ENCODE measurements at places on chromosomes 7 and 10.

GRCh38 chr7:151926336-151926712, 29.9 kb upstream of the GALNTL5 start:
- no peak for DNase-seq

DNA sequence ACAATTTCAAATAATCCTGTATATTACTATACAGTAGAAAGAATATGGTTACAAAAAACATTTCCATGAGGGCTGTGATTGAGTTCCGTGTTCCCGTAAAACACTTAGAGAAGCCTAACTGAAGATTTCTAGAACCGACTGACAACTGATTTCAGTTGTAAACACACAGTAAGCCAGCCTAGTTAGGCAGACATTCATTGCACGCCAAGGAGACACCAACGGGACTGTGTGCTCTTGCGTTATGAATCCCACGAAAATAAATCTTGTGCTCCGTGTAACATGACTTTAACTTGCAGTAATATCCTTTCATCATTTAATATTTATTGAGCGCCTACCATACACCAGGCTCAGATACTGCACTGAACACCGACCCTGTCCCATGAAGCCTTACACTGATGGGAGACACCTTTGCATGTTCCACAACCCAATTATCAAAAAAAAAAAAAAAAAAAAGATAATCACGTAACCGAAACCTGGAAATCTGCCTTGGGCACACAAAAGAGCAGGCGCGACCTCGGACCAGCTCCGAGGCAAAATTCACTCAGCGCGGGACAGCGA, 420 bp upstream of the KLHL7 start:
- no peak for DNase-seq

- no peak for DNase-seq
Measured at GRCh38 chr7:134509010-134509409, 18.4 kb upstream of the AKR1B10 start.

- no peak for DNase-seq
Measured at GRCh38 chr10:93413252-93413689, 68.9 kb downstream of the MYOF start.

GRCh38 chr10:101061624-101062231, at the start of gene KAZALD1:
KAZALD1 (plus strand) TSS chr10:101061989; CDS start chr10:101062593, 604 bp downstream.
- no peak for DNase-seq

DNA sequence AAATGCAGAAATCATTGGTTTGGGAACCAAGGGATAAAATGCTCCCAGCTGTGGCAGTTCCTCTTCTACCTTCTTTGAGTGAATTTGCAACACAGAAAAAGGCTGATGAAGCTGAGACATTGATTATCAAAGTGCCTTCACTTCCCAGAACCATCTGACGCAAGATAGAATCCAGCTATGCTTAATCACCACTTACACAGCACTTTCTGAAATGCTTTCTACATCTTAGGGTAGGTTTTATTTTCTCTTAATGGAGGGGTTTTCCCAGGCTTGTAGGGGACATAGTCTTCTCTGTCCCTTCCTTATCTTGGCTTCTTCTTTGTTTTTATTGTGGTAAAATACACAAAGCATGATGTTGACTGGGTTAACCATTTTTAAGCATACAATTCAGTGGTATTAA, 332.6 kb upstream of the ZNF32 start:
- no peak for DNase-seq

GRCh38 chr10:102269017-102269416, 23.7 kb downstream of the GBF1 start:
- DNase-seq: no peak

DNA sequence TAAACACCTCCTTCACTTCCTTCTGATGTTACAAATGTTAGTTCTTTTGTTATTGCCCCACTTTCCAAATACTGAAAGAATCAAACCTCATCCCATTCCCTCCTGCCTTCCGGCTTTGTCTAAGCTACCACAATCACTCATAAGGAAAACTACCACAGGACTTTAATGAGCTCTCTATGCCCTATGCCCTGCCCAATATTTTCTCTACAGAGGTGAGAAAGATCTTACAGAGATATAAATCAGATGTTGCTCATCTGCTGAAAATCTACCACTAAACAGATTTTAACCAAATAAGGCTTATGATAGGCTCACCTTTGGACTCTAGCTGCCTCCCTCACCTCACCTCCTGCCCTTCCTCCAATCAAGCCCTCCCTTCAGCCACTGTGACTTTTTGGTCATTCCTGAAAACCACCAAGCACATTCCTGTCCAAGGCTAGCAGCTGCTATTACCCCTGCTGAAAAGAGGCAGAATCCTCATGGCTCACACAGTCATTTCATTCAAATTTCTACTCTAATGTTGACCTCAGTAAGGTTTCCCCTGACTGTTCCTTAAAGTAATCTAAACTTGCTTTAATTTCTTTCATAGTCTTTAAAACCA, 7.7 kb downstream of the ZNF33B start:
- no peak for DNase-seq

GRCh38 chr7:24504836-24505235, 68.4 kb upstream of the PALS2 start:
- DNase-seq: no peak

GRCh38 chr10:60446851-60447250, 57.2 kb upstream of the ANK3 start:
- no peak for DNase-seq

GRCh38 chr10:131167036-131167860, 144.3 kb downstream of the TCERG1L start:
- DNase-seq: no peak

GRCh38 chr10:47027784-47028260, 116.6 kb downstream of the PTPN20 start:
- no peak for DNase-seq

GRCh38 chr10:16828114-16828568, 10.9 kb upstream of the RSU1 start:
- DNase-seq: peak; percentile 32

DNA sequence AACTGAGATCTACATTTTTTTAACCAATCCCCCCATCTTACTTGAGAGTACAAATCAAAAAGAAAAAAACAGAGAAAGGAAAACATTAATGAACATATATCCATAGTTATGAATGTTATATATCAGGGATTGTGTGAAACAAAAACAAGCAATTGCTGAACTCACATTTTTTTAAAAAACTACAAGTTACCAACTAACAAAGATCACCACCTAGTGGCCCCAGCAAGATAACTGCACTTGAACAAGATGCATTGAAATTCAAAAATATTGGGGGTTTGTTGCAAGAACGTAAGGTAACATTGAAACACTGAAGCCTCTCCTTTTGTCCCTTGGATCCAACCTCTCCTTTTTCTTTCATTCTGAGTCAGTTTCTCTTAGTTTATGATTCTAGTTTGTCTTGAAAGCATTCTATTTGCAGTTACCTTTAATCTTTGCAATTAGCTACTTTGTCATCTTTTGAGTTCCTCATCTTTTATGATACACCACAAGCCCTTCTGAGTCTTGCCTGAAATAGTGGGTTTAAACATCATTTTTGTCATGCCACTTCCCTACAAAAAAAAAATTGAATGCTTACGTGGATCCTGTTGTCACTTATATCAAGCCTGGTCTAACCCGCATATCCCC, 87.3 kb upstream of the TES start:
- peak; percentile 23 for DNase-seq

DNA sequence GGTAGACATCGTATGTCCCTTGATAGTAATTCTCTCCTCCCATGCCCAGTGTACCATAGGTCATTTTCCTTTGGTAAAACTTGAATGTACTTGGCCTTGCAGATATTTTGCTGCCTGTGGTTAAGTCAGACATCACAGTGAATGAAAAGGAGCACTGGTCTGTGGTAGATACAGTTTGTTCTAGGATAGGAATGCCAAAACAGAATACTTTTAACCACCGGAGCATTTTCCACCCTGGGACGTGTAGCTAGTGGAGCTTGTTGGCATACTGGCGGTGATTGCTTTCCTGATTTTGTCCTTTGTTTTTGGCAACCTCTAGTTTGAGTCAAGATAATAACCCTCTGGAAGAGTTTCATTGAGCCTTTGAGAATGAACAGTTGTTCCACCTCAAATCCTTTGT, 92.0 kb upstream of the BMPER start:
- no peak for DNase-seq

DNA sequence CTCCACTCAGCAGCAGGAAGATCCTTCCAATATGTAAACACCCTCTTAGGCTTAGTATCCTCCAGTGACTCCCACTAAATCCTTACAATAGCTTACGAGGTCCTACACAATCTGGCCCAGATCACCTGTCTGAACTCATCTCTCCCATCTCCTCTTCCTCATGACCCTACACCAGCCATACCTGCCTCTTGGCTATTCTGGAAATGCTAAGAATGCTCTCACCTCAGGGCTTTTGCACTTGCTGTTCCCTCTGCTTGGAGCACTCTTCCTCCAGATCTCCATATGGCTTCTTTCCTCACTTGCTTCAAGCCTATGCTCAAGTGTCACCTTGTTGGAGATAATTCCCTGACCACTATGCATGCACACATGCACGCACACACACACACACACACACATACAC, 50.8 kb upstream of the FRMD4A start:
- DNase-seq: no peak

GRCh38 chr10:21603721-21604120, 69.7 kb downstream of the MLLT10 start:
- DNase-seq: no peak

GRCh38 chr10:97687785-97688781, 1.0 kb upstream of the AVPI1 start:
- no peak for DNase-seq

GRCh38 chr10:662223-662605, 27.3 kb downstream of the DIP2C start:
- DNase-seq: peak; percentile 10

DNA sequence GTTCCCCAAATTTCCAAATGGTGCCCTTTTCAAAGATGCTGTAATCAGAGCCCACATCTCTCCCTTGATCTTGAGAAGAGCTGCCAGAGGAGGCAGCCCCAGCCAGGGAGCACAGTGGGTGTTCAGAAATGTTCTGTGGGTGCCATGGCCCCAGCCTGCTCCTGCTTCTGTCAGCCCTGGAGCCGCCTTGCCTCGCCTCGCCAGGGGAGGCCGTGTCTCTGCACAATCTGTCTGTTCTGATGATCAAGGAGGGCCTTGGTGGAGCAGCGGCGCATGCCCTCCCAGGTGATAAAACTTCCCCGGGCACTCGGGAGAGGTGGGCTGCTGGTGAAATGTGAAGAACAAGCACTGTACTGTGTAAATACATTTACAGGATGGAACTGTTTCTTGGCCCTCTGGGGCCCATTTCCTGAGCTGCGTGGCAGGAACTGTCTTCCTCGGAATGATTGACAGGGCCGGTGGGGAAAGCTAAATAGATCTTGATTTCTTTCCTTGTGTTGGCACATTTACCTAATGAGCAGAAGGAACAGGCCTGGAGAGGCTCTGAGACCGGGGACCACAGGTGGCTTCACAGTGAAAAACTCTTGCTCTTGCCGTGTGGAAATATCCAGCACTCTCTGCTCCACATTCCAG, 207.8 kb upstream of the PODXL start:
- DNase-seq: no peak

DNA sequence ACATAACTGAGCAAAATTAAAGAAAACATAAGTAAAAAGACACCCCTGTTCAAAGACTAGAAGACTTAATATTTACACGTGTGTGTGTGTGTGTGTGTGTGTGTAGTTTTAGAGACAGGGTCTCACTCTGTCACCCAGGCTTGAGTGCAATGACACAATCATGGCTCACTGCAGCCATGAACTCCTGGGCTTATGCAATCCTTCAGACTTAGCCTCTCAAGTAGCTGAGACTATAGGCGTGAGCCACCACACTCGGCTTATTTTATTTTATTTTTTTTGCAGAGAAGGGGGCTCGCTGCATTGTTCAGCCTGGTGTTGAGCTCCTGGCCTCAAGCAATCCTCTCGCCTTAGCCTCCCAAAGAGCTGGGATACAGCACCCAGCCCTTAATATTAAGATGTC, 90.3 kb downstream of the JMJD1C start:
- DNase-seq: no peak

GRCh38 chr7:140200061-140200989, 23.5 kb upstream of the KDM7A start:
- DNase-seq: no peak

GRCh38 chr7:3495530-3495929, 194.5 kb downstream of the SDK1 start:
- DNase-seq: no peak

DNA sequence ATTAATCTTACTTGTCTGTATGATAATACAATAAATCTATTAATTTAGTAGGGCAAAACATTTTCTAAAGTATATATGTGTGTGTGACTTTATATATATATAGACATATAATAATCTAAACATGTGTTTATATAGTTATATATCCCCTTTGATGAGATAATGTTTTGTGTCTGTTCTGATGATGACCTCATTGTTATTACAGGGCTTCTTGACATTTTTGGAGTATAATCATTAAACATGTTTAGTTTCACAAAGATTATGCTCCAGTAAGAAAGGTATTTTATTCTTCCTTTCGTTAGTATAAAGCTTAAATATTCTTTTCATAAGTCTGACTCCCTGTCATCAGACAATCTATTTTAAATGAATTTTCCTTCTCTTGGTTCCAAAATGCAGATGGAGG, 62.3 kb upstream of the CABCOCO1 start:
- DNase-seq: no peak

- no peak for DNase-seq
Measured at GRCh38 chr7:112930787-112931186, 140.6 kb upstream of the TMEM168 start.

DNA sequence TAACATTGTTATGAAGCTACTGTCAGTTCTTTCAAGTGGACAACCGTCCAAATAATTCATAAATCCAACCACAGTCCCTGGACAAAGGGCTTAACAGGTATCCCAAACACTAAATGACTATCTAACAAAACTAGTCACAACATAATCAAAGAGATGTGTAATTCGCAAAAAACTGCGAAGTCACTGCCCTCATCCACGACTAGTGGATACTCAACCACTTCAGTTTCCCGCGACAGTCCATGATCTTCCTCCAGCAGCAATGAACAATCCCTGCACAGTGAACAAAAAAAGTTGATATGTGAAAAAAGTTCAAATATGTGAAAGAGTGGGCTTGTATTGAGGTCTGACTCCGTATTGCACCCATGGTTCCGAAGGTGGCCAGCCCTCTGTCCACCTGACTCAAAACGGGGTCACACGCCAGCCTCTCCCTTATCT, 287 bp downstream of the DCLRE1A start:
- no peak for DNase-seq

GRCh38 chr10:36688717-36689116, 436.7 kb upstream of the ANKRD30A start:
- DNase-seq: no peak

DNA sequence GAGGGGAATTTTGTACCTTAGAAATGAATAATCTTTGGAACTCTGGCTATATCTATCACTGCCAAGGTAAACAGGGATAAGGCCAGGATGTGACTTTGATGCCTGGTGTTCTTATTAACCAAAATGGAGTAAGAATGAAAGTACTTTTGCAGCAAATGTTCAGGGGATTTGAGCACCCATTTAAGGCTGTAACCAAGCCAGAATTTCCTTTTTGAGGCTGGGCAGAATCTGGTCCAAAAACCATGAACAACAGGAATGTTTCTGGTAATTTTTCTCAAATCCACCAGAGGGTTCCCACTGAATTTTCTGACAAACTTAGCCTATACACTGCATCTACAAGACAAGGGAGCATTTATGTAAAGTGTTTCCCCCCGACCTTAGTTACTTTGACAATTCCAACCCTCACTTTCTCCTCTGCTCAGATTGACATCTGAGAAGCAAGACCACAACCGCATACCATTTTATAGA, 120.6 kb downstream of the BAMBI start:
- DNase-seq: no peak

GRCh38 chr7:147658392-147658967, 932.1 kb upstream of the C7orf33 start:
- DNase-seq: no peak

GRCh38 chr10:15209827-15210509, 41.5 kb upstream of the NMT2 start:
- DNase-seq: peak; percentile 71
